Stimulated activated CD4-positive, alpha-beta T cell treated with anti-CD3 and anti-CD28 coated beads, Interleukin-15, amount 100 ng/mL, for 1 hour (primary cell): ENCODE measurements at places on chromosomes 11 and 22.

DNA sequence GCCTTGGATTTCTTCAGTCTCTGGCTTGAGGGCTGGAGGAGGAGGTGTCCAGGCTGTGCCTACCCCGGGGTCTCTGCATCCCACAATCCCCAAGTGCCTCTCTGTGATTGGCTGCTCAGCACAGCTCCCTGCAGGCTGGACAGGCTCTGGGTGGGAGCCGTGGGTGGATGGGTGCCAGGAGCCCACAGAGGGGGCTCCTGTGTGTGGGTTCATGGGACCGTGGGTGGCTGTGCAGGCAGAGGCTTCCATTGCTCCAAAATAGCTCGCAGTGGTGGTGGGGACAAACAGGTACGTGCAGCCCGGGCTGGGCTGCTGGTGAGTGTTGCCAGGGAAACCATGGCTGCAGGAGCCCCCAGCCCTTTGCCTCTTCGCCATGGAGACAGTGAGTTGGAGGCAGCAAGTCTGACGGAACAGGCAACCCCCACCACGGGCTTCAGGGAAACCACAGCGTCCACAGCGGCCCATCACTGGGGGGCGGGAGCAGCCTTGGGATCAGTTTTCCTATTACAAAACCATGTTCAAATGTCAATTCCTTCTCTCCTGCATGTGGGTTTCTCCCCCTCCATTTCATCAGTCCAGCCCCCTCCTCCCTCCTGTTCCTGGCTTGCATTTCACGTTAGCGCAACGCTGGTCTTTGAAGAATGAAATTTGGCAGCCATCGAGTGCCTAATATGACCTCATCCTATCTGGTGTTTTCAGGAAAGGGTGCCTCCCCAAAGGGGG, 155.2 kb downstream of the TRIM29 start:
- DNase-seq: no peak

GRCh38 chr11:31325160-31325559, 44.4 kb downstream of the DCDC1 start:
- DNase-seq: no peak

DNA sequence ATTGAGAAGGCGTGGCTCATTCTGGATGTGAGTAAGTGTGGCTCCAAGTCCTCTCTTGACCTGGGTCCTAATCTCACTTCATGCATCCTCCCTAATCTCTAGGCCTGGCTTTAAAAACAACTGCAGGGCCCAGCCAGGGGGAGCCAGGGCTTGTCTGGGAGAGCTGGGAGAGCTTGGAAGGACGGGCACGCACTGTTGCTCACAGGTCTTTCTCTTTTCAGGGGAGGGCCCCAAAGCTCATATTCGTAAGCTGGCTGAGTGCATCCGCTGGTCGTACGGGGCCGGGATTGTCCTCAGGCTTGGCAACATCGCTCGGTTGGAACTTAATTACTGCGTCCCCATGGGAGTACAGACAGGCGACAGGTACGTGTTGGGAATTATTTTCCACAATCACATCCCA, 34.1 kb upstream of the PARVB start:
- DNase-seq: no peak

GRCh38 chr22:35465109-35465701, 65.3 kb downstream of the MCM5 start:
- DNase-seq: no peak

GRCh38 chr11:46484101-46484500, 92.5 kb upstream of the CHRM4 start:
- DNase-seq: no peak

DNA sequence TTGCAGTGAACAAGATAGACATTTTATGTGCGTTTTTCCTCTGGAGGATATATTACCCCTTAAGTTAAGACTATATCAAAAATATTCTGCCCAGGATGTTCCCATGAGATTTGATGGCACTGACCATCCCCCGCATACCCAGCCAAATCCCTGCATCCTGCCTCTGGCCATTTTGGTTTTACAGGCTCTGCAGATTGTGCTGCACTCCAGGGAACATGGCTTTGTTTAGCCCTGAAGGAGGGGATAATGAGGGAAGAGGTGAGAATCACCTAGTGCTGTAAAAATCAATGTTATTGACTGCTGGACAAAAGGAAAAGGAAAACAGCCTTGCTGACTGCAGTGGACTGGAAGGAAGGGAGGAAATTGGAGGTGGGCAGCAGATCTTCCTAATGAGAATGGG, 717.4 kb downstream of the DLG2 start:
- DNase-seq: no peak

DNA sequence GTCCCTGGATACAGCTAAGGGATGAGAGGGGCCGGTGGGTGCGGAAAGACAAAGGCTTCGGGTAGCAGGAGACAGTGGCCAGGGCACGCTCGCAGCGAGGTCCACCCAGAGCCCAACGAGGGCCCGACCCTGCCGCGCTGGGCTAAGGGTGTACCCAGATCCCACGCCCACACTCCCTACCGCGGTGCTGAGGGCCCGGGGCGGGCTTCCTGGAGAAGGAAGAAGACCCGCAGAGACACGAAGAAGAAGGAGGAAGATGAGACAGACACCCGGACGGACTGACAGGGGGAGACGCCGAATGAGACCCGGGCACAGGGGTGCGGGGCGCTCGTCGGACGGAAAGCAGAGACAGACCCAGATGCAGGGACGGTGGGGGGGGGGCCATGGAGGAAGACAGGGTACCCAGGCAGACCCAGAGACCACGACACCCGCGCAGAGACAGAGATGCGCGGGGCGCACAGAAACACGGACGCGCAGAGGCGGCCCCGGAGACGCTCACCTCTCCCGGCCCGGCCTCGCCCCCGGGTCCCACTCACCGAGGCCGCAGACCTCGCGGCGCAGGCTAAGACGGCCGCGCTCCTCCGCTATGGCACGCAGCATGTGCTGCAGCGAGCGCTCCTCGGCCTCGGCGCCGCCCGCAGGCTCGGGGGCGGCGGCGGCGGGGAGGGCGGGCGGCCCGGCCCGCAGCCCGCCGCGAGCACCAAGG, 437 bp downstream of the KIAA0930 start:
- DNase-seq: peak; percentile 18

- DNase-seq: no peak
These were observed 62.9 kb downstream of the NECTIN1 start for GRCh38 chr11:119666061-119666460.

DNA sequence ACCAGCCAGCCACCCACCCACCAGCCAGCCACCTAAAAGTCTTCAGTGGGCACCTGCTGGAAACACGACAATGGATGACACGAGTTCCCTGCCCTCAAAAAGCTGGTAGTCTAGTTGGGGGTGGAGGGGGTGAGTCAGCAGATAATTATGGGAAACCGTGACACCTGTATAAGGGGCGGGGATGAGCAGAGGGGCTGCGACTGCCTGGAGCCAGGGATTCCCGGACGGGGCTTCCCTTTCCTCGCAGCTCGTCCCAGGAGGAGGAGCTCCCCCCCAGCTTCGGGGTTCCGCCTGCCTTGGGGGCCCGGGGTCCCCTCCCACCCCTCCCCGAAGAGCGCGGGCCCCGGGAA, 2.3 kb upstream of the RTN4RL2 start:
- no peak for DNase-seq

DNA sequence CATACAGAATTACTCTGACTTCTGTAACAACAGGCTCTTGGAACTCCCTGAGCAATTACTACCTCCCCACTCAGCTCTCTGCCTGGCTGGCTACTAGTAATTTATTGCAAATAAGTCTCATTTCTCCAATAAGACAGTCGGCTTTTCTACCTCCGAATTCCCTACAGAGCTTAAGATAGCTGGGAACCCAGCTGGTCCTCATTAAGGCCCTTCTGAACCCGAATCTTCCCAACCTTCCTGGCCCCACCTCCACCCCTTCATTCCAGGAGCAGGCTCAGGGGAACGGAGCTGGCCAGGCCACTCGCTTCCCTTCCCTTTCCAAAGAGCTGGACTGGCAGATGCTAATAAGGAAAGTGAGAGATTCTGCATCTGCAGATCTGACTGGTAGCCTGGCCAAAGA, 21.6 kb downstream of the TMPRSS5 start:
- no peak for DNase-seq

GRCh38 chr22:36762687-36763260, 13.1 kb downstream of the IFT27 start:
- no peak for DNase-seq

GRCh38 chr11:8263109-8263768, 439 bp downstream of the LMO1 start:
- no peak for DNase-seq

GRCh38 chr11:126138636-126139035, 72.8 kb downstream of the RPUSD4 start:
- no peak for DNase-seq

DNA sequence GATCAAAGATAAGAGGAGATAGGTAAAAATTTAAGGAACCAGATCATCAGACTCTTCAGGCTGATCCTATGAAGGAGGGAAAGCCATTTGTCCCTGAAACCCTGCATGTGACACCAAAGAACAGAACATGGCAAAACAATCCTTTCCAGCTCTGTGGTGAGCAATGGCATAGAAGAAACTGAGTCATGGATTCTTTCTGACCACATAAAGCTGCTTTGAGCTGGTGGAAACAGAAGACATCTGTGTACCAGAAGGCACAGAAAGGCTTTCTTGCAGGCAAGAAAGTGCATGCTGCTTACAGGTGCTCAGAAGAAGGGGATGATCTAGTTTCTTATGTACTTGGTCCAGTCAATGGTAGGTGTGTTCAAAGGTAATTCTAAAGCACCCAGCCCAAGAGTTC, 45.0 kb upstream of the APOA1 start:
- DNase-seq: no peak

GRCh38 chr22:37369483-37369882, 57.8 kb downstream of the ELFN2 start:
- no peak for DNase-seq

- no peak for DNase-seq
These were observed 4.6 kb downstream of the DCHS1 start for GRCh38 chr11:6650980-6651379.

- DNase-seq: no peak
These were observed 47.1 kb downstream of the INSC start for GRCh38 chr11:15161790-15162189.

GRCh38 chr22:45510376-45511232, 7.9 kb downstream of the FBLN1 start:
- DNase-seq: no peak

GRCh38 chr11:12032968-12033367, 24.5 kb upstream of the DKK3 start:
- no peak for DNase-seq

GRCh38 chr11:75811485-75811884, 3.5 kb upstream of the UVRAG start:
- DNase-seq: no peak

- no peak for DNase-seq
These were observed 54.3 kb downstream of the SCUBE1 start for GRCh38 chr22:43288807-43289420.

GRCh38 chr11:2271077-2271326, 614 bp upstream of the ASCL2 start:
- DNase-seq: peak; percentile 22

GRCh38 chr11:61117168-61117520, 14.9 kb downstream of the CD5 start:
- DNase-seq: no peak

- no peak for DNase-seq
These were observed 16.3 kb downstream of the ADORA2A start for GRCh38 chr22:24443668-24444067.

DNA sequence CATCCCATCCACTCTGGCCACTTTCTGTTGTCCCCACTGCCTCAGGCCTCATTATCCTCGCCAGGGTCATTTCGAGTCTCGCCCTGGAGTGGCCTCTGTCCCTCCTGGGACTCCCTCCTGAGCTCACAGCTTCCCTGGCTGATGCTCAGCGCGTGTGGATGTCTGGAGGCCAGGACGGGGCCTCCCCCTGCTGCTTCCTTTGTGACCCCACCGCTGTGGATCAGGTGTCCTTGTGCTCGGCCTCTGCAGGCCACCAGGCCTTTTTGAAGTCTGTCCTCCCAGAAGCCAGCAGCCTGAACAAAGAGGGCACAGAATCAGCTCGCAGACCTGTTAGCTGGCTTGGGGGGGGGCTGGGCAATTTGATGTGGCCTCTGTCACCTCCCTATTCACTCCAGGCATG, 13.5 kb downstream of the CBX6 start:
- DNase-seq: no peak

DNA sequence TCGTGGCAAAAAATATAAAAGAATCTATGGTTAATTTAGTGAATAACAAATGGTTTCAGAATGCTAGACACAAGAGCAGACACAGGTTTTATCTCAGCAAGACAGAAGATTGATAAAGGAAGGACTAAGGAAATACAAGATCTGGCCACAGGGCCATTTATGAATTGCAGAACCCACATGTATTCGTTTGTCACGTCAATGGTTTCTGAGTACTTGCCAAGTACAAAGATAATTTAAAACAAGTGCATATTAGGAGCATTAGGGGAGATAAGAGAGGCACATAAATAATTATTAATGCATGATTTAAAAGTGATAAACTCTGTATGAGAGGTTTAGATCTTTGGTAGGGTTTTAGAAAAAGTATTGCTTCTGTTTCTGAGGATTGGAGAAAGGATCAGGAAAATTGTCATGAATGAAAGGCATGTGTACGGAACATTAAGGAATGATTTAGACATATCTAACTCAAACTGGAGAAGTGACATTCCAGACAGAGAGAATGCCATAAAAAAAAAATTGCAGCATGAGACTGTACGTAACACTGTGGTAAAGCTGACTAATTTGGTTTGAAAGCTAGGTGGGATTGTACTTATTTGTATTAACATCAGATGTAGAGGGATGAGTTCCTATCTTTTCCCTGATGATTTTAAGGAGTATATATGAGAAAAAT, 727.1 kb downstream of the NELL1 start:
- no peak for DNase-seq

DNA sequence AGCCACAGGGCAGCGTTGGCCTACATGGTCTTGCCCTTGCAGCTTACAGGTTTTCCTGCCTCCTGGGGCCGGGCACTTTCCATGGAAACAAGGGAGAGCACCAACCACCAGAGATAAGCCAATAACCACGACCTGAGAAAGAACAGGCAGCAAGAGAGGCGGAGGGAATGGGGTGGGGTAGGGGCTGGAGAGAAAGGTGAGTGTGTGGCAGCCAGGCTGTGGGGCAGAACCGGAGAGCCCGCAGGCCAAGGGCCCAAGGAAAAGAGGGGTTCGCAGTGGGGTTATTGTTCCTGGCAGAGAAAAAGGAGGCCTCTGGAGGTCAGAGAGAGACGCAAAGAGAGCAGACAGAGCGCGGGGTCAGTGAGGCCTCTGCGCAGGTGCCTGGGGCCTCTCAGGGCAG, 33.2 kb downstream of the LRRC74B start:
- DNase-seq: no peak

- DNase-seq: no peak
These were observed 120.9 kb upstream of the LDLRAD3 start for GRCh38 chr11:35822815-35823495.

DNA sequence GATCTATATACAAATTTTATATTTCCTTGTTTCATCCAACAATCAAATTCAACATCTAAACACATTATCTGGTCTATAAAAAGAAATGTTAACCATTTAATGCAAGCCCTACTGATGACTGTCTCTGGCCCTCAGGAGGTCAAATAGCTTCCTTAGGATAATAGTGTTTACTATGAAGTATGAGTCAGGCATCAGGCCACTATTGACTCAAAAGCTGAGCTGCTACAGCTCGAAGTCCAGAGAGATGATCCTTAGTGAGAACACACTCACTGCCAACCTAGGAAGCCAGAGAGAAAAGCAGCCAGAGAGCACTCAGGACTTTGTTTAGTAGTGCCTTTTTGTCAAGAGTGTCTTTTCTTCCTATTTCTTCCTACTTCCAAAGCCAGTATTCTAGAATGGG, 171.8 kb downstream of the SOX6 start:
- DNase-seq: no peak

GRCh38 chr11:44740967-44741366, 14.2 kb downstream of the TSPAN18 start:
- DNase-seq: no peak
